ENCODE measurements at places on chromosomes 2 and 18. TPM values are rescaled to one million over a fixed set of nuclear protein-coding genes. Genes with fewer than 3 reads are reported as not detected.

- H3K27me3 ChIP-seq = no peaks in the 10 kb centered on the region
- H3K4me1 ChIP-seq = no peaks in the 10 kb centered on the region
- no peak overlapping the region for H3K27ac ChIP-seq
Measured at GRCh38 chr18:58223717-58224424, 179.8 kb downstream of the NEDD4L start.

DNA sequence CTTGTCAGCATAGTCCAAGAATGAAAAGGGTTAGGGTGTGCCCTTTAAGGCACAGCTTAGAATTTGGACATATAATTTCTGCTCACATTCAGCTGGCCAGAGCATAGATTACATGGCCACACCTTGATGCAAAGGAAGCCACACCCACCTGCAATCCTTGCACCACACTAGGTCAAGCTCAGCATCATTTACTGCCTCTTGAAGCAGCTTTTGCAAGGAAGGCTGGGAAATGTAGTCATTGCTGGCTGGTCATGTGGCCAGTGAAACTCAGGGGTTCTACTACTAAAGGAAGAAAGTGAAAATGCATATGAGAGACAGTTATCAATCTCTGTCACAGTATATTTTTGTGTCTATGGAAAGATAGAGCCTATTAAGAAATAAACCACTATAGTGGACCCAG is 159.3 kb downstream of the GFPT1 start:
- DNase-seq = no peak
- H3K4me3 ChIP-seq = no peak overlapping the region
- H3K4me1 ChIP-seq = no peaks in the 10 kb centered on the region
- no peak overlapping the region for H3K27ac ChIP-seq

DNA sequence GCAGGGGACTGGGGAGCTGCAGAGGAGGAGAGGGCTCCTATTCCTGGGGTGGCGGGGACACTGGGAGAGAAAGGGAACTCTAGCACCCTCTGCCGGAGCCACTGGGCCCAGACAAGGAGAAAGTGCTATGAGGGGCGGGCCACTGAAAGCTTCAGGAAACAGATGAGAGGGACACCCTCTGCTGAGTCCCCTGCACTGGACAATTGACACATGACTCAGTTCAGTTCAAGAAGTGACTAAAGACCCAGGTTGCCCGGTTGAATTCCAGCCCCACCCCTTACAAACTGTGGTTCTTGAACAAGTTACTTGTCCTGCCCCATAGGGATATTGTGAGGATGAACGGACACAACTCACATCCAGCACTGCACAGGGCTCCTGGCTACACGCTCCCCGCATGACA is 5.0 kb downstream of the RUFY4 start:
- H3K4me1 ChIP-seq = peaks cover 2% of the 10 kb centered on the region
- no peak for DNase-seq
- H3K27me3 ChIP-seq = no peaks in the 10 kb centered on the region
- H3K27ac ChIP-seq = no peak overlapping the region

The RBKS gene
- 2.0 TPM for total RNA-seq

All from naive thymus-derived CD4-positive, alpha-beta T cell (primary cell).